ENCODE measurements at places on chromosomes 6 and 20.
A peak's percentile ranks its signal among the peaks of the same experiment; 100 is the strongest.

DNA sequence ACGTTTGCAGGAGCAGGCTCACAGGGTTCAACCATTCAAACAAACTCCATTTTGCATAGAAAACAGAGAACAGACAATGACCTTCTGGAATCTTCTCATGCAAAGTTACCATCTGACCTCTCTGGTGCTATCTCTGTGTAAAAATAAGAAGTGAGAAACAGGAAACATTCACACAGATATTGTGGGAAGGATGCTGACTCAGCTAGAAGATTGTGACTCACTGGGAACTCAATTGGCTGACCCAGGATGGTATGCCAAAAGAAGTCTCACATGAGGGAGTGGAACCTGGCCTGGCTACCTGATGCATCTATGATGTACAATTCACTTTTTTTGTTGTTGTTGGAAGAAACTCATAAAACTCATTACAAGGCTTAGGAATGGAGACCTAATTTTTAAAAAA lies 61.1 kb upstream of the TBX18 start:
- no peaks in the 10 kb centered on the region for H3K36me3 ChIP-seq
- no peak overlapping the region for H3K27ac ChIP-seq
- no peak for DNase-seq
- no peaks in the 10 kb centered on the region for H3K4me1 ChIP-seq
- H3K27me3 ChIP-seq, result no peaks in the 10 kb centered on the region

DNA sequence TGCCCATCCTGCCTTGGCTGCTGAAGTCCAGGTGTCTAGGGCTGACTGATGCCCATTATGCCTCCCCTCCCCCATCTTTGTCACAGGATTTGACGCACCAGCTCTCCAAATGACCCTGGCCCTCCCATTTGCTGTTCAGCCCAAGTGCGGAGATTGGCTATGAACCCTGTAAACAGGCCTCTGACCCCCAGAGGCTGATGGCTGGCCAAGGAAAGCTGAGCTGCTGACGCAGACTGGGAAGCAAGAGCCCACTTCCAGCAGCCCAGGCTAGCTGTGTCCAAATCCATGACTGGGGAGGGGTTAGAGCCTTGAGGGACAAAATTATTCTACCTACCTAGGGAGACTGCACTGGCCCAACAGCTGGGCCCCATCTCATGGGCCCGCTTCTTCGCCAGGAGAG lies 797 bp upstream of the GNRH2 start:
- peaks cover 4% of the 10 kb centered on the region for H3K4me1 ChIP-seq
- no peak overlapping the region for H3K27ac ChIP-seq
- peaks cover 3% of the 10 kb centered on the region for H3K36me3 ChIP-seq
- DNase-seq, result no peak
- H3K4me3 ChIP-seq, result no peak overlapping the region
- H3K27me3 ChIP-seq, result no peaks in the 10 kb centered on the region

- no peaks in the 10 kb centered on the region for H3K4me1 ChIP-seq
- H3K27ac ChIP-seq, result no peak overlapping the region
- no peak overlapping the region for H3K4me3 ChIP-seq
- no peak for DNase-seq
- no peaks in the 10 kb centered on the region for H3K27me3 ChIP-seq
- H3K36me3 ChIP-seq, result no peaks in the 10 kb centered on the region
These were observed 98.5 kb upstream of the SCGN start for GRCh38 chr6:25553502-25553901.

- H3K4me3 ChIP-seq, result no peak overlapping the region
- H3K27ac ChIP-seq, result no peak overlapping the region
- H3K27me3 ChIP-seq, result no peaks in the 10 kb centered on the region
- no peaks in the 10 kb centered on the region for H3K36me3 ChIP-seq
These were observed 63.6 kb downstream of the EDN1 start for GRCh38 chr6:12353731-12354130.

DNA sequence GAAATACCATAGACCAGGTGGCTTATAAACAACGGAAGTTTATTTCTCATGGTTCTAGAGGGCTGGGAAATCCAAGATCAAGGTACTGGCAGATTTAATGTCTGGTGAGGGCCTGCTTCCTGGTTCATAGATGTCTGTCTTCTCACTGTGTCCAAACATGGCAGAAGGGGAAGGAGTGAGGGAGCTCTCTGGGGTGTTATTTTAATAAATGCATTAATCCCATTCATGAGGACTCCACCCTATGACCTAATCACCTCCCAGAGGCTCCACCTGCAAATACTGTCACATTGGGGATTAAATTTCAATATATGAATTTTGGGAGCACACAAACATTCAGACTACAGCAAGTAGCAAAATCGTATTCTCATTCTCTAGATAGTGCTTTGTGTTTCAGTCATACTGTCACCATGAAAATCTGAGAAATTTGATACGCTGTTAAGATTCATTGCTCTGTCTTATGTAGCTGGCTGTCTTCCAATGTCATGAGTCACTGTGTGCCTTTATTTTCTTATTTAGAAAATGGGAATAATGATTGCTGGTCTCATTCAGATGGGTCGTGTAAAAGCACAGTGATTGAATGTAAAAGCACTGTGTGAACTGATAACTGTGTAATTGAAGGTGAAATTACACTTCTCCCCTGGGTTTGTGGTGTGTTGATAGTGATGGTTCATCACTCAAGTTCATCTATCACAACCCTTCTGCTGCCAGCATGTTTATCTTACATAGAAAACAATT lies 8.9 kb upstream of the ERVFRD-1 start:
- no peak overlapping the region for H3K27ac ChIP-seq
- H3K4me3 ChIP-seq, result no peak overlapping the region
- peaks cover 10% of the 10 kb centered on the region for H3K4me1 ChIP-seq
- no peak for DNase-seq

DNA sequence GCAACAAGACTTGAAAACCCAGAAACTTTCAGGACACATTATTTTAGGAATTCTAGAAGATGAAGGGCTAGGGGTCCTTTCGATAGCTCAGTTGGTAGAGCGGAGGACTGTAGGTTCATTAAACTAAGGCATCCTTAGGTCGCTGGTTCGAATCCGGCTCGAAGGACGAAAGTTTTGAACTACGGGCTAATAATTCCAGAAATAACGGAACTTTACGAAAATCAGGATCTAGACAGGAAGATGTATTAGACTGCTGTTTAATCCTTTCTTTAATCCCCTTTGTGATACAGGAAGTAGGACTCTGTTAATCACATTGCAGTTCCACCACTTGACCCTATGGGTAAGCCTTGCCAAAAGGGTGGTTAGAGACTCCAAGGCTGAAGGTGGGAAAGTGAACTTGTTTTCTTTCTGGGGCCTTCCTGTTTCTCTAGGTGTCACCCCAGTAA lies 21.2 kb upstream of the ABT1 start:
- H3K27me3 ChIP-seq, result no peaks in the 10 kb centered on the region
- no peak for DNase-seq
- no peak overlapping the region for H3K4me3 ChIP-seq
- no peak overlapping the region for H3K27ac ChIP-seq
- H3K36me3 ChIP-seq, result no peaks in the 10 kb centered on the region

- H3K36me3 ChIP-seq, result 0 out of 2 replicates have a peak, but pooled peaks cover 3% of the 10 kb centered on the region
- H3K27ac ChIP-seq, result peak overlapping the region; percentile 78
- DNase-seq, result no peak
- no peaks in the 10 kb centered on the region for H3K27me3 ChIP-seq
These were observed 1.1 kb upstream of the TAF8 start for GRCh38 chr6:42049116-42049809.

DNA sequence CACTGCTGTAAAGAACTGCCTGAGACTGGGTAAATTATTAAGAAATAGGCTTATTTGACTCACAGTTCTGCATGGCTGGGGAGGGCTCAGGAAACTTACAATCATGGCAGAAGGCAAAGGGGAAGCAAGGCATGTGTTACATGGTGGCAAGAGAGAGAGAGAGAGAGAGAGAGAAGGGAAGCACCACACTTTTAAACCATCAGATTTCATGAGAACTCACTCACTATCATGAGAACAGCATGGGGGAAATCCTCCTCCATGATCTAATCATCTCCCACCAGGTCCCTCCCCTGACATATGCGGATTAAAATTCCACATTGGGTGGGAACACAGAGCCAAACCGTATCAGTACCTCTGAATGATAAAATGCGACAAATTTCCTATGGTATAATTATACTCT lies 203.9 kb upstream of the MARCKS start:
- no peak overlapping the region for H3K27ac ChIP-seq
- no peaks in the 10 kb centered on the region for H3K27me3 ChIP-seq
- H3K36me3 ChIP-seq, result no peaks in the 10 kb centered on the region
- DNase-seq, result no peak

DNA sequence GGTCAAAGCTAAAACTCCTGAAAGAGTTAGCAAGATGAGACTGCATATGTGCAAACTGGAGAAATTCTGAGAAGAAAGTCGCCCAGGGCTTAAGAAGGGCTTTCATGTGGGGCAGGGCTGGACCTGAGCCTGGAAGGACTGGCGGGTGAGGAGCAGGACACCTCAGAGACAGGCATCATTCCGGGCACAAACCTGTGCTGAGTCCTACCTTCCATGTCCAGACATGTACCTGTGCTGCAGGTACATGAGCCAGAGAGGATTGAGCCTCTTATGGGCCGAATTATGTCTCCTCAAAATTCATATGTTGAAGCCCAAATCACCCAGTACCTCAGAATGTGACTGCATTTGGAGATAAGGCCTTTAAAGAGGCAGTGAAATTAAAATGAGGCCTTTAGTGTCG lies 171.0 kb downstream of the QRSL1 start:
- no peak overlapping the region for H3K4me3 ChIP-seq
- no peak for DNase-seq
- H3K27ac ChIP-seq, result no peak overlapping the region
- H3K36me3 ChIP-seq, result no peaks in the 10 kb centered on the region
- H3K4me1 ChIP-seq, result peaks cover 4% of the 10 kb centered on the region

Measured in HCT116 (cell line).